ENCODE measurements at places on chromosomes 2 and 18.

GRCh38 chr2:241288324-241288888 lies 27.1 kb downstream of the HDLBP start:
- DNase-seq, result no peak

GRCh38 chr2:148102641-148103040 lies 81.8 kb downstream of the MBD5 start:
- DNase-seq, result no peak

- DNase-seq, result no peak
These were observed 301.1 kb downstream of the PIK3C3 start for GRCh38 chr18:42255908-42256765.

GRCh38 chr18:24840051-24840450 lies 379.6 kb downstream of the HRH4 start:
- no peak for DNase-seq

- no peak for DNase-seq
These were observed 18.8 kb downstream of the TSHZ1 start for GRCh38 chr18:75229437-75229836.
